ENCODE measurements at places on chromosomes 11 and 22.

DNA sequence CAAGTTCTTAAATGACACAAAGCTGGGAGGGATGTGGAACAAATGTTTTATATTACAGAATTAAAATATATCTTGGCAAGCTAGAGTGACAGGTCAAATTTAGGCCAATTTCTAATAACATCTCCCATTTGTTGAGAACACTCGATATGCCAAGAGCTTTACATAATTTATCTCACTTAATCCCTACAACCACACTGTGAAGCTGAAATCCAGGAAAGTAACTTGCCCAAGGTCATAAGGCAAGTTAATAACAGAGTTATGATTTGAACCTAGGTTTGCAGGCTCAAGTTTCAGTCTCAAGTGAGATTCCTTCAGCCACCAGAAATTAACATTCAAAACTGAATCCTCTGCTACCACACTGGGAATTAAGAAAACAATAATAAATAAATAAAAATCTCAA is 38.3 kb downstream of the RAB30 start:
- no peak for DNase-seq

- DNase-seq: peak; percentile 89
Observed at GRCh38 chr11:58927393-58928106, 11.7 kb upstream of the GLYATL1 start.

GRCh38 chr22:25404928-25405816 is 159.3 kb upstream of the GRK3 start:
- no peak for DNase-seq

- DNase-seq: no peak
Observed at GRCh38 chr11:45141171-45141570, 5.3 kb upstream of the PRDM11 start.

DNA sequence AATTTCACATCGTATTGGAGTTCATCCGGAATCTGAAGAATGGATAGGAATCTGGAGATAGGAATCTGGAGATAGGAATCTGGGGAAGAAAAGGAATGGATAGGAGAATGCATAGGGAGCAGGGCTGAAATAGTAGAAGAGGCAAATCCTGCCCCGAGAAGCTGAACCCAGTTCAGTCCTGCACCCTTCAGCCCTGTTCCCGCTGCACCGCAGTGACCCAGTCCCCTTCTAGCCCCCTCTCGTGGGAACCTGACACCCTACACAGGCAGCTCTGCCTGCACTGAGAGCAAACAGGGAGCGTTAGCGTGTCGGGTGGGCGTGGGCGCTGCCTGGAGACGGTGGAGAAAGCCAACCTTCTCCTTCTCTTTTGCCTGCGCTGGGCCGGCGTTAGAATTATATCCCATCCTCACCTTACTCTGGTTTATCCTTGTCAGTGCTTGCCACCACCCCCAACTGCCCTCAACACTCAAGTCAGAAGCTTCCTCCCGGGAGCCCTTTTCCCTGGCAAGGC is 1.0 kb upstream of the CCKBR start:
- no peak for DNase-seq

- no peak for DNase-seq
Observed at GRCh38 chr11:64971421-64972233, at the start of gene MAJIN. TSS of gene MAJIN (minus strand) at chr11:64972108. CDS start at chr11:64959405, 12,703 bp downstream.

DNA sequence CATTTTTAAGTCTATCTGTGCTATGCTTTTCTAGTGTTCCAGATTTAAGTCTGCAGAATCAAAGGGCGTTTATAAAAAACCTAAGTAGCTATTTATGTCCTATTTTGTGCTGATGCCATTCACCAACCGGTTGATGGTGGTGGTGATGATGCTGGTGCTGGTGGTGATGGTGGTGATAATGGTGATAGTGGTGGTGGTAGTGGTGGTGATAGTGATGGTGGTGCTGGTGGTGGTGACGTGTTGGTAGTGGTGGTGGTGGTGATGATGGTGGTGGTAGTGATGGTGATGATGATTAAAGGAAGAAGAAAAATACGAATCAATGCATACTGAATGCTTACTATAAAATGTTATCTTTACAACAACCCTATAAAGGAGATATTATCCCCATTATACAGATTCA is 178.2 kb downstream of the OPCML start:
- DNase-seq: no peak

- DNase-seq: no peak
Observed at GRCh38 chr22:47309946-47310345, 547.5 kb downstream of the TBC1D22A start.

DNA sequence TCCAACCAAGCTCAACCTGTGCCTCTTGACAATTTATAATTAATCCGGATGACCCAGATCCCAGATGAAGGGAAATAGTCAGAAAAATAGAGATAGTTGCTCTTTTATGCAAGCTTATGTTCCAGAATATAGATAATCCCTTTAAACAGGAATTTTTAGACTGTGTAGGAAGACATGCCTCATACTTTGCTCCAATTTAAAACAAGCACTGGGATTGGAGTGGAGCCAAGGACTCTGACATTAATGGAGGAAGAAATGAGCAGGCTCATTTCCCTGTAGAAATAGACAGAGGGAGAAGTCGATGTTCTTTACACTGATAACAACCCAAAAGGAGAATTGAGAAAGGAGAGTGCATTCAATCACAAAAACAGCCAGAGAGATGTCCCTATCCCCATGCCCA is 70.1 kb upstream of the LRRC55 start:
- DNase-seq: no peak

DNA sequence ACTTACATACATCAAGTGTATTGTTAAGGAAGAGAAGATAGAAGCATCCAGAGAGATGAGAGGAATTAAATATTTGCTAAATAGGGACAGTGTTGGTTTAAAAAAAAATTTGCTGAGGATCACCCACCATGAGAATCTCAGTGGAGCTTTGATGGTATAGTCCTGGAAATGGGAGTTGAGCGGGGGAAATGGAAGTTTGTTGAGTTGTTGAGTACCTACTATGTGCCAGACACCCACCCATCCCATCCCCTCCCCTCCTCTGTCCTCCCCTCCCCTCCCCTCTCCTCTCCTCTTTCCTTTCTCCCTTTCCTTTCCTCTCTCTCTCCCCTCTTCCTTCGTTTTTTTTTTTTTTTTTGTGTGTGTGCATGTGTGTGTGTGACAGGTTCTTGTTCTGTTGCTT is 4.7 kb upstream of the MFRP start:
- no peak for DNase-seq
